ENCODE measurements at places on chromosomes 11 and 22.

DNA sequence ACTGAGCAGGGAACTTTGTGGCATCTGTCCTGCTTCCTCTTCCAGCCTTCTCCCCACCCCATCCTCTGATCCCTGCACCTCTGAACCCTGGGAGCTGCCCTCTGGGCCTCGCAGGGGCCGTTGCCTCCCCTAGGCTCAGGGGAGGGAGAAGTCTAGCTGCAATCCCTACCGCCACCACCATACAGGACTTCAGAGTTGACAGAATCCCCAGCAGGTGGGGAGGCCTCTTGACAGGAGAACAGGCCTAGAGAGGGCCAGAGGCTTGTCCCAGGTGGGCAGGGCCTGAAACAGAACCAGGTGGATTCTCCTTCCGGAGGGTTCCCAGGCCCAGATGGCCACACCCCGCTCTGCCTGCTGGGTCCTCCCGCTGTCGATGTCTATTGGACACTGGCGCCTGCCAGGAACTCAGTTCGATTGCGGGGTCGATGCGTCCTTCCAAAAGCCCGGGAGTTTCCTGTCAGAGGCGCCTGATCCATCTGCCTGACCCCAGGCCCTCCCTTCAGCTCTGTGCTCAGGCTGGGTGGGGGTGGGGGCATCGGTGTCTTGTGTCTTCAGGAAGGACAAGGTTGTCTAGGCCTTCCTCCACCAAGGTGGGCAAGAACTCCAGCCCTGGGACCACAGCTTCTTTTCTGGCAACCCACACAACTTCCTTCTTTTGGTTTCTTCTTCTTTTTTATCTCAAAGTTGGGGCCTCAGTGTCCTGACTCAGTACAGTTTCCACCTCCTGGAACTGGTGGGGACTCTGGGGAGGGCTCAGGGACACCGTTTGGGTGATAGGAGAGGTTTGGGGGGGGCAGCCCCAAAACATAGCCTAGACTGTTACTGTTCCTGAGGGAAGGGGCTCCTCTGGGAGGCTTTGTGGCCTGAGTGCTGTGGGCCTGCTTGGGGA lies 6.4 kb downstream of the STARD10 start:
- no peak for DNase-seq

- DNase-seq: no peak
Measured at GRCh38 chr11:77705195-77705875, 67.7 kb upstream of the CLNS1A start.

DNA sequence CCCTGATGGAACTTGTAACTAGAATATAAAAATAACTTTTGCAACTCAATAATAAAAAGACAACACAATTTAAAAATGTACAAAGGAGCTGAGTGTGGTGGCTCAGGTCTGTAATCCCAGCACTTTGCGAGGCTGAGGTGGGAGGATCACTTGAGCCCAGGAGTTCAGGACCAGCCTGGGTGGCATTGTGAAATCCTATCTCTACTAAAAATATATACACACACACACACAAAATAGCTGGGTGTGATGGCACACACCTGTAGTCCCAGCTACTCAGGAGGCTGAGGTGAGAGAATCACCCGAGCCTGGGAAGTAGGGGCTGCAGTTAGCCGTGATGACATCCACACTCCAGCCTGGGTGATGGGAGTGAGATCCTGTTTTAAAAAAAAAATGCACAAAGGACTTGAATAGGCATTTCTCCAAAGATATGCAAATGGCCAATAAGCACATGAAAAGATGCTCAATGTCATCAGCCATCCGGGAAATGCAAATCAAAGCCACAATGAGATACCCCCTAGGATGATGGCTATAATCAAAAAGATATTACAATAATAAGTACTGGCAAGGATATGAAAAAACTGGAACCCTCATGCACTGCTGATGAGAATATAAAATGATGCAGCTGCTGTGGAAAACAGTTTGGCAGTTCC lies 59.8 kb upstream of the SEPTIN5 start:
- DNase-seq: no peak

- DNase-seq: no peak
Measured at GRCh38 chr11:74055938-74056337, 47.1 kb upstream of the UCP3 start.

GRCh38 chr11:34075178-34075820 lies 23.8 kb downstream of the CAPRIN1 start:
- no peak for DNase-seq

All from right renal pelvis (tissue), 4 donors.